ENCODE measurements at places on chromosomes 16 and 17.
A peak's percentile ranks its signal among the peaks of the same experiment; 100 is the strongest.

GRCh38 chr16:66175636-66176035 lies 190.9 kb upstream of the CDH5 start:
- DNase-seq, result no peak

GRCh38 chr16:64089697-64090096 lies 1032.2 kb downstream of the CDH11 start:
- no peak for DNase-seq

DNA sequence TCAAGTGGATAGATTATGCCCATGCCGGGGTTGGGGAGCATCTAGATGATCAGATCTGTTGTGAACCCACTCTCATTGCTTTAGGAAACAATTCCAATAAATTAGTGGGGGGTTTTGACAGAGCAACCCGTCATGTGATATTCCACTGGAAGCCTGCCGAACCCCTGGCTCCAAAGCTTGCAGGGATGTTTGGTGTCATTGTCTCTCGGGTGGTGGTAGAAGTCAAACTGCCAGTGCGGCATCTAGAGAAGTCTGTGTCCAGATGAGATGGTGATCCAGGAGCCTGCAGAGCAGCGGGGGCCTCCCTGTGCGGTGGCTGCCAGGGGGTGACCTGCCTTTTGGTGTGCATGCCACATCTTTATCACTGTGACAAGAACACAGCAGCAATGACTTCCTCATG lies 91.7 kb downstream of the SHISA6 start:
- no peak for DNase-seq

GRCh38 chr17:7363311-7363710 lies 8.4 kb downstream of the TMEM95 start:
- DNase-seq, result no peak

- no peak for DNase-seq
Measured at GRCh38 chr16:27316038-27316680, 2.4 kb downstream of the IL4R start.

DNA sequence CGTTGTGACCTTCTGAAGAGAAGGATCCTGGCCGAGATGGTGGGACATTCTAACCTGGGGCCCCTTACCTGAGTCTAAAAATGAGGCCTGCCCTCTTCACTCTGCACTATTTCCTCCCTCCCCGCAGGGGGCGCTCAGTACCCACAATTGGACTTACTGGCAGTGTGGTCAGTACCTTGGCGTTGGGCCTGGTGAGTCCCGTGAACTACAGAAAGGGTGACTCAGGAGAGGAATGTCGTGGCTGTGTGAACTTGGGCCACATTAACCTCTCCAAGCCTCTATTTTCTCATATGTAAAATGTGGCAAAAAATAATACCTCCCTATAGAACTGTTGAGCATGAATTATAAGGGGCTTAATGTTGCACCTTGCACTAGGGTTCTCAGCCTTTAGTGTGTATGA lies 3.9 kb downstream of the RSAD1 start:
- peak; percentile 72 for DNase-seq

- no peak for DNase-seq
Measured at GRCh38 chr17:82236142-82236971, 7.5 kb downstream of the SLC16A3 start.

- DNase-seq, result peak; percentile 95
Measured at GRCh38 chr17:30950669-30951399, 20.0 kb upstream of the RNF135 start.

DNA sequence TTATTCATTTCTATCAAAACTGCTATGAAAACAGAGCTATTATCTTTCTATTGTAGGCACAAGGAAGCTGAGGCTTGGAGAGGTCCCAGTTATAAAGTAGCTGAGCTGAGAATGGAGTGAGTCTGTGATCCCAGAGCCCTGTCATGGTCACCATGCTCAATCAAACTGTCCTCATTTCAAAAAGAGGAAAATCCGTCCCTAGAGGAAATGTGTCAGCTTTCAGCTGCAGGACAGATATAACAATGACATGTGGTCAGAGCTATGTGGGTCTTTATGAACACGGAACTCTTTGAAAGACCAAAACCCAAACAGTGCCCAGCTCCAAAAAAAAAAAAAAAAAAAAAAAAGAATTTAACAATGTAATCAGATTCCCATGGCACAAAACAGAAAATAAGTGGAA lies 266.1 kb downstream of the XYLT1 start:
- DNase-seq, result no peak

- DNase-seq, result no peak
Measured at GRCh38 chr17:76710863-76711611, at the start of gene MXRA7. Gene MXRA7, minus strand, starts transcription at chr17:76710965. Its CDS starts 19 bp downstream, at chr17:76710946.

DNA sequence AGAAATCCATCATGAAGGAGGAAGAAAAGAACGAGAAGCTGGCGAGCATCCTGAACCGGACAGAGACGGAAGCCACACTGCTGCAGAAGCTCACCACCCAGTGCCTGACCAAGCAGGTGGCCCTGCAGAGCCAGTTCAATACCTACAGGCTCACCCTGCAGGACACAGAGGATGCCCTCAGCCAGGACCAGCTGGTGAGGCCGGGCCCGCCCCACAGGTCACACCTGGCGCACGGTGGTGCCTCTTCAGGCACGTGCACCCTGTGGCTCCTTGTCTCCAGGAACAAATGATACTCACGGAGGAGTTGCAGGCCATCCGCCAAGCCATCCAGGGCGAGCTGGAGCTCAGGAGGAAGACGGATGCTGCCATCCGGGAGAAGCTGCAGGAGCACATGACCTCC lies 19.8 kb upstream of the GAA start:
- DNase-seq, result no peak

GRCh38 chr17:60602871-60603270 lies 2.9 kb downstream of the PPM1D start:
- DNase-seq, result no peak

DNA sequence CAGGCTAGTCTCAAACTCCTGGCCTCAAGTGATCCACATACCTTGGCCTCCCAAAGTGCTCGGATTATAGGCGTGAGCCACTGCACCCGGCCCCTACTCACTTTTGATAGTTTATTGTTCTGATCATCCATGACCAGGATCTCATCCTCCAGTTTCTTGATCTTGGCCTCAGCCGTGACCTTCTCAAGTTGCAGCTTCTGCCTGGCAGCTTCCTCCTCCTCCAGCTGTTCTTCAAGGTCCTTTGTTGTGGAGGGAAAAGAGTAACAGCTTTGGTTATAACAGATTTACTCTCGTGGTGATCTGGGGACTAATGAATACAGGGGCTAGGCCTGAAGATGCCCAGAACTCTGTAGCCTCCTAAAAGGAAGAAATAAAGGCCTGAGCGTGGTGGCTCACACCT lies 89.9 kb downstream of the NDE1 start:
- no peak for DNase-seq

DNA sequence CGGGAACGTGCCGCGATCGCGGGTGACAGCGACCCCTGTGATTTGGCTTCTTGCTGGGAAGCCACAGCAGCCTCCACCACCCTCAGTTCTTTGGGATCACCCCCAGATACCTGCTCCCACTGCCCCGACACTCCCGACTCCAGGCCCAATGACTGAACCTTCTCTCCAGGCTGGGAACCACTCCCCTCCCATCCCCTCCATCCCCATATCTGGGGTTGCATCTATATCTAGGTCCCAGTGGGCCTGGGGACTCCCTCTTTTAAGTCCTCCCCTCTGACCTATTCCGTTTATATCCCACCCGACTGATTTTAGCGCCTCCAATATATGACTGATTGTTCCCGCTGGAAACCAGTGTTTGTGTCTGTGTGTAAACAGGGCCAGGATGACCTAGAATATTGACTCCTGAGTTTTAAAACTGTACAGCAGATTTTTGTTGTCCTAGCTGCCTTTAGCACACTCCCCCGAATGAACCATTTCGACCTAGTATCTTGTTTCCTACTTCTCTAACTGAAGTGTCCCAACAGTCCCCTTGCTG lies 667 bp downstream of the PSMD3 start:
- no peak for DNase-seq

- DNase-seq, result no peak
Measured at GRCh38 chr17:13869331-13869940, 199.9 kb upstream of the COX10 start.

GRCh38 chr17:32458371-32458770 lies 14.1 kb downstream of the PSMD11 start:
- DNase-seq, result no peak

- no peak for DNase-seq
Measured at GRCh38 chr16:2384426-2384825, 43.9 kb upstream of the ABCA3 start.

Data from NCI-H510A (cell line).